ENCODE measurements at places on chromosomes 5 and 9. TPM values are rescaled to one million over a fixed set of nuclear protein-coding genes. Genes with fewer than 3 reads are reported as not detected.

- H3K27ac ChIP-seq, result no peak overlapping the region
- H3K4me3 ChIP-seq, result no peak overlapping the region
- DNase-seq, result no peak
- H3K27me3 ChIP-seq, result no peaks in the 10 kb centered on the region
- no peaks in the 10 kb centered on the region for H3K4me1 ChIP-seq
Measured at GRCh38 chr9:105539452-105539851, 18.5 kb upstream of the FKTN start.

- peaks cover 35% of the 10 kb centered on the region for H3K4me1 ChIP-seq
- H3K27ac ChIP-seq, result no peak overlapping the region
- H3K4me3 ChIP-seq, result peak overlapping the region; percentile 85
- no peaks in the 10 kb centered on the region for H3K36me3 ChIP-seq
- no peak for DNase-seq
- peaks cover under 1% of the 10 kb centered on the region for H3K27me3 ChIP-seq
Measured at GRCh38 chr9:35490155-35490909, 421 bp downstream of the RUSC2 start.

- H3K27me3 ChIP-seq, result peaks cover 6% of the 10 kb centered on the region
- peaks cover 58% of the 10 kb centered on the region for H3K4me1 ChIP-seq
- H3K4me3 ChIP-seq, result peak overlapping the region; percentile 84
- peak overlapping the region; percentile 97 for H3K27ac ChIP-seq
Measured at GRCh38 chr9:116686693-116687073, 422 bp upstream of the TRIM32 start.

DNA sequence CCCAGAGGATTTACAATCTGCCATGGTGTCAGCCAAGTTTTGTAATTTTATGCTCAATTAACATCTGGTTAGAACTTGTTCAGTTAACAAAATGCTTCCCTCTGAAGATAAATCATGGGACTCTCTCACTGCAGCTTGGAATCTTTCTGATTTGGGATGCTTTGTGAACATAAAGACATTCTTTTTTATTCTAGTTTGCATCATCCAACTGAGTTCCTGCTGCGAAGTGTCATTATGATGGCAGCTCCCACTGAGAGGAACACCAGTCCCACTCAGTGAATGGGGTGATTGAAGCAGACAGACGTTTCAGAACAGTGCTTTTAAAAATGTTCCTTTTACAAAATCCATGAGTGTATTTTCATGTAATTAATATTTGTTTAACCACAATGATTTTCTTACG lies 863.8 kb downstream of the TLE4 start:
- H3K4me3 ChIP-seq, result no peak overlapping the region
- H3K4me1 ChIP-seq, result no peaks in the 10 kb centered on the region
- H3K27me3 ChIP-seq, result no peaks in the 10 kb centered on the region
- H3K36me3 ChIP-seq, result no peaks in the 10 kb centered on the region
- H3K27ac ChIP-seq, result no peak overlapping the region
- no peak for DNase-seq

Gene AGXT2
- not detected for polyA plus RNA-seq

- no peak overlapping the region for H3K4me3 ChIP-seq
- H3K27me3 ChIP-seq, result no peaks in the 10 kb centered on the region
- no peak for DNase-seq
Measured at GRCh38 chr5:163943546-163943945, 438.1 kb downstream of the MAT2B start.

DNA sequence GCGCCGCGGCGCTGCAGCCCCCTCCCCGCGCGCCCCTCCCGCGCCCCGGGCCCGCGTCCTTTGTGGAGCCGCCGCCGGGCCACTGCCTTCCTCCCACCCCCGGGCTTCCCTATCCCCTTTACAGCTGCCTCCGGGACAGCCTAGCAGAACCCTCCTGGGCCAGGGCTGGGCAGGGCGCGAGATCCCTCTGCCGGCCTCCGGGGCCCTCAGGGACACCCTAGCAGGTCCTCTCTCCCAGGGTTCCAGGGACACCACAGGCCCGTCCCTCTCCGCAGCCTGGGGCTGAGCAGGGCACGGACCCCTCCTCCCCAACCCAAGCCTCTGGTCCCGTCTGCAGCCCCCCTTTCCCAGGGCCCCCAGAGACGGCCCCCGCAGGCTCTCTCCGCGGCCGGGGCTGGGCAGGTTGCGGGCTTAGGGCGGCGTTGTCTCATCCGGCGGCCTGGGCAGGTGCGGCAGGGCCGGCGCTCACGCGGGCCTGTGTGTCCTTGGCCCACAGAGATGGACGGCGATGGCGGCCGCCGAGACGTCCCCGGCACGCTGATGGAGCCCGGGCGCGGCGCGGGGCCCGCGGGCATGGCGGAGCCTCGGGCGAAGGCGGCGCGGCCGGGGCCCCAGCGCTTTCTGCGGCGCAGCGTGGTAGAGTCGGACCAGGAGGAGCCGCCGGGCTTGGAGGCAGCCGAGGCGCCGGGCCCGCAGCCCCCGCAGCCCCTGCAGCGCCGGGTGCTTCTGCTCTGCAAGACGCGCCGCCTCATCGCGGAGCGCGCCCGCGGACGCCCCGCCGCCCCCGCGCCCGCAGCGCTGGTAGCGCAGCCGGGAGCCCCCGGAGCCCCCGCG lies 710 bp downstream of the WNK2 start:
- peaks cover 13% of the 10 kb centered on the region for H3K27me3 ChIP-seq
- no peak for DNase-seq
- no peaks in the 10 kb centered on the region for H3K4me1 ChIP-seq

GRCh38 chr9:113817171-113817570 lies 58.9 kb upstream of the ZNF618 start:
- peaks cover 5% of the 10 kb centered on the region for H3K27me3 ChIP-seq
- no peaks in the 10 kb centered on the region for H3K4me1 ChIP-seq
- no peak overlapping the region for H3K4me3 ChIP-seq

DNA sequence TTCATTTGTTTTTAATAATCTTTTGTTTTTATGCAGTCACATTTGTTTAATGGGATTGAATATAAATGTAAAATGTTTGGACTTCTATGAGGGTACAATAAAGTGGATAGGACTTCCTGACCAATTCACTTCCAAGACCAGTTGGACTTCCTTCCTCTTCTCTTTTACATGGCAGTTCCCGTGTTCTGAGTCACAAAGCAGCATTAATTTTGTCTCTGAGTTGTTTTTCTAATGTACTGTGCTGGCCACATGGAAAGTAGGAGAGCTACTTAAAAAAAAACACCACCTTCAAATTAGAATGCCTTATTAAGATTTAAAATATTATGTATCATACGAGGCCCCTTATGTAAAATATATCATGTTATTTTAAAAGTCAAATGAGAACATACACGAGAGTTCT lies 87.3 kb downstream of the CCDC171 start:
- H3K27me3 ChIP-seq, result no peaks in the 10 kb centered on the region
- no peak overlapping the region for H3K27ac ChIP-seq
- no peaks in the 10 kb centered on the region for H3K4me1 ChIP-seq
- DNase-seq, result no peak
- H3K4me3 ChIP-seq, result no peak overlapping the region

Gene SNX18
- 6.0 TPM for polyA plus RNA-seq

- peaks cover 43% of the 10 kb centered on the region for H3K27me3 ChIP-seq
- peaks cover 34% of the 10 kb centered on the region for H3K4me1 ChIP-seq
- H3K36me3 ChIP-seq, result no peaks in the 10 kb centered on the region
- H3K4me3 ChIP-seq, result no peak overlapping the region
- no peak overlapping the region for H3K27ac ChIP-seq
- DNase-seq, result no peak
Measured at GRCh38 chr5:124744170-124744971, 2.1 kb downstream of the ZNF608 start.

GRCh38 chr5:91357012-91357634 lies 26.0 kb downstream of the ARRDC3 start:
- no peak for DNase-seq
- no peak overlapping the region for H3K4me3 ChIP-seq
- peaks cover 3% of the 10 kb centered on the region for H3K27me3 ChIP-seq
- H3K4me1 ChIP-seq, result peaks cover 12% of the 10 kb centered on the region

All from immature natural killer cell (primary cell).